Mesenteric fat pad (tissue), 1 donor: ENCODE measurements at places on chromosomes 13 and 19. TPM values are rescaled to one million over a fixed set of nuclear protein-coding genes. Genes with fewer than 3 reads are reported as not detected.

The OR7D2 gene
- total RNA-seq = not detected

DNA sequence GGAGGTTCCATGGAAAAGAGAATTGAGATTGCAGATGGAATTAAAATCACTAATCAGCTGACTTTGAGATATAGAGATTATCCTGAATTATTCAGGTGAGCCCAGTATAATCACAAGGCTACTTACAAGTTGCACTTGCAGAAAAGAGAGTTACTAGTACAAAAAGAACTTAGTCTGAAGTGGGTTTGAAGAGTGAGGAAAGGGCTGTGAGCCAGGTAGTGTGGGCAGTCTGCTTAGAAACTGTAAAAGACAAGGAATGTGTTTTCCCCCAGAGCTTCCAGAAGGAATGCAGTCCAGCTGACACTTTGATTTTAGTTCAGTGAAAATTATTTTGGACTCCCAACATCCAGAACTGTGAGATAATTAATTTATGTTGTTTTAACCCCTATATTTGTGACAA lies 285.4 kb upstream of the GPC6 start:
- DNase-seq = no peak

- no peak for DNase-seq
Observed at GRCh38 chr13:39938596-39938995, 283.1 kb downstream of the COG6 start.

DNA sequence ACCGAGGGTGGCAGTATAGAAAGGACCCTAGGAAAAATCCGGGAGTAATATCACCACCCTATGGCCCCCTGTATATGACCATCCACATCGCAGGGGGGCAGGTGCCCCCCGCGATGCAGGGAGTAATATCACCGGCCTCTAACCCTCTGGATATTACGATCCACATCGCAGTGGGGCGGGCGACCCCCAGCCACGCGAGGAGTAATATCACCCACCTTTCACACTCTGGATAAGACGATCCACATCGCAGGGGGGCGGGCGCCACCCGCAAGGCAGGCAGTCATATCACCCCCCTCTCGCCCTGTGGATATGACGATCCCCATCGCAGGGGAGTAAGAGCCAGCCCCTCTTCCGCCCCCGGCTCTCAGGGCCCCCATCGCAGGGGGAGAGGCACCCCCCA lies 76.7 kb upstream of the RUBCNL start:
- DNase-seq = no peak

DNA sequence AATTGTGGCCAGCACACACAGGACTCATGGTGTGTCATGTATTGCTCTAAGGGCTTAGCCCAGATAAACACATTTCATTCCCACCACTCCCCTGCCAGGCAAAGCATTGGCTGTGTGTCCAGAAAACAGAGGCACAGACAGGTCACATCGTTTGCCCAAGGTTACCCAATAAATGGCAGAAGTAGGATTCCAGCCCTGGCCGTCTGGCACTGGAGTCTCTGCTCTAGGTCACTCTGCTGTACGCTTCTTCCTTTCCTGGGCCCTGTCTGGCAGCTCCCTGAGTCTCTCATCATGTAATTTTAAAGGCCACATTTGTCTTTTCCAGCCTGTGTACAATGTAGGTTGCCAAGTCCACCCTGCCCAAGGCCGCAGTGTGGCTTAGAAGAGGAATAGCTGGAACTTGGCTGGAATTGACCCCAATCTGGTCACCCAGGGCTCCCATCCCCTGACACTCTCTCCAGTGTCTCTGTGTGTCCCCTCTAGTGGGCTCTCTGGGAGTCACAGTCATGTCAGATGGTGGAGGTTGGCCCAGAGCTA lies 264.5 kb upstream of the TSHZ3 start:
- no peak for DNase-seq

DNA sequence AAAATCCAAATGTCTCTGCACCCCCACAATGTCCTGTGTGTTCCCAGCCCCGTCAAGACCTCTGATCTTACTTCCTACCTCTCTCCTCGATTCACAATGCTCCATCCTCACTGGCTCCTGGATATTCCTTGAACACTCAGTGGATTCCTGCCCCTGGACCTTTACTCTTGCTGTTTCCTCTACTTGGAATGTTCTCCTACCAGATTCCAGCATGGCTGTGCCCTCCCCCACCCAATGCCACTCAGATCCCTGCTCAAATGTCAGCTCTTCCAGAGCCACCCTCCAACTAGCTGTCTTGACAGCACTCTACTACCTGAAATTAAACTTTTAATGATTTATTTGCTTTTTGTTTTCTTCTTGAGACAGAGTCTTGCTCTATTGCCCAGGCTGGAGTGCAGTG lies 107.4 kb downstream of the KLF5 start:
- DNase-seq = no peak

- no peak for DNase-seq
Observed at GRCh38 chr19:52398081-52398441, 412 bp downstream of the ZNF528 start.
